NCI-H187 treated with DMSO at 0.1 percent for 48 hours (cell line): ENCODE measurements at places on chromosomes 5 and 9.

- no peak for DNase-seq
Observed at GRCh38 chr5:175466700-175467318, 11.6 kb upstream of the SFXN1 start.

GRCh38 chr5:26482076-26482809 lies 556.1 kb downstream of the CDH9 start:
- DNase-seq = no peak

GRCh38 chr9:95620314-95620713 lies 103.5 kb upstream of the PTCH1 start:
- DNase-seq = no peak

DNA sequence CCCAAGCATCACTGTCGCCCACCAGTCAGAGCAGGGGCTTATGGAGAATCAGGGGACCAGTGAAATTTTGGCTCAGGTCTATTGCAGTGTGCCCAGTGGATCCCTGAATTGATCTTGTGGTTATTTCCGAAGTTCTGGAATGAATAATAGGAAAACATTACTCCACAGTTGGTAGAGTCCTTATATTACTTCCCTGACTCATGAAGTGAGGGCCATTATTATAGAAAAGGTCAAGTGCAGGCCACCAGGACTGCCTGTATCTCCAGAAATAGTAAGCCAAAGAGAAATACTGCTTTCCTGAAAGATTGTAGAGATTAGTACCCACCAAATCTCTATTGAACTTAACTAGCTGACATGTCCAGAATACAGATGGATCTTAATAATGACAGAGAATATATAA lies 335.0 kb downstream of the NPR3 start:
- DNase-seq = no peak

DNA sequence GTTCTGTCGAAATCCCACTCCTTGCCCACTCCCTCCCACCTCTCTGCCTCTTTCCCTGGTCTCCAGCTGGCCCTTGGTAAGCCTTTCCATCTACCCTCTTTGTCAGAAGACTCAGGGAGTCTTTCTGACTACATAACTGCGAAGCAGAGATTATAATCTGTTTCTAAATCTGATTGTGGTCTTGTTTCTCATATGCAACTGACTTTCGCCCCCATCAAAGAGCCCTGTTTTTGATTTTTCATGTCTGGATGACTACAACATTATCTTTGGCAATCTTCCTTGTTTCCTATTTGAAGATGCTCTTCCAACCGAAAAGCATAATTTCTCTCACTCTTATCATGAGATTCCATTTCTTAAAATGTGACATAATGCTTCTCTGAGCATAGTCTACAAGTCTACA lies 218.2 kb upstream of the ADAMTSL1 start:
- no peak for DNase-seq

GRCh38 chr9:14909961-14910805 lies at the start of gene FREM1:
Gene FREM1, minus strand, starts transcription at chr9:14910428. Its CDS starts 41,451 bp downstream, at chr9:14868977.
- no peak for DNase-seq

GRCh38 chr5:54881286-54882005 lies 103.9 kb downstream of the ESM1 start:
- DNase-seq = no peak

- no peak for DNase-seq
Observed at GRCh38 chr9:112861155-112861554, 29.5 kb downstream of the SLC46A2 start.

DNA sequence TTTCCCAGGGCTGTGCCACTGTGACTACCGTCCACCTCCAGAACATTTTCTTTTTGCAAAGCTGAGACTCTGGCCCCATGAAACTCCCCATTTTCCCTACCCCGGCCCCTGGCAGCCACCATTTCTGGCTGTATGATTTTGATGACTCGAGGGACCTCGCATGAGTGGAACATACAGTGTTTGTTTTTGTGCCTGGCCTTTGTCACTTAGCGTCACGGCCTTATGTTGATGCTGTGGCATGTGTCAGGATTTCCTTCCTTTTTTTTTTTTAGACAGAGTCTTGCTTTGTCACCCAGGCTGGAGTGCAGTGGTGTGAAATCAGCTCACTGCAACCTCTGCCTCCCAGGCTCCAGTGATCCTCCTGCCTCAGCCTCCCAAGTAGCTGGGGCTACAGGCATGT lies 42.7 kb downstream of the ASS1 start:
- no peak for DNase-seq

GRCh38 chr5:153809166-153809565 lies 229.5 kb downstream of the FAM114A2 start:
- DNase-seq = no peak

DNA sequence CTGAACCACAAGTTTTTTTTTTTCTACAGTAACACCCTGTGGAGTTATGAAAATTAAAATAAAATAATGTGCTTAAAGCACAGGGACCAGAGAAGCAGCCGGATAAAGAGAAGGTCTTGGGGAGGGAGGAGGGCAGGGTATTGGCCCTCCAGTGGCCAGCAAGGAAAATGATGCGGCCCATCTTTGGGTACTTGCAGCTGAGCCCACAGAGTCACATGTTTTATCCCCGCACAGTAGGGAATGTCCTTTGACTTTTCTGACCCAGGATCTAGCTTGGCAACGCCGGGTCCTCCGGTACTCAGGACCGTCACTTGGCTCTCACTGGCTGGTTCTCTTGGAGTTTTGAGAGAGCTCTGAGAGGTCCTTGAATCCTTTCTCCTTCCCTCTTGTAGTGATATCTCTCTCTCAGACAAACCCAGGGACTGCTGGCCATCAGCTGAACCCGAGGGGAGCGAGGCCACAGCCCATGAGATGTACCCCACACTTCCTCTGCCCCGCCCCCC lies 35.3 kb upstream of the HSPA9 start:
- DNase-seq = no peak

DNA sequence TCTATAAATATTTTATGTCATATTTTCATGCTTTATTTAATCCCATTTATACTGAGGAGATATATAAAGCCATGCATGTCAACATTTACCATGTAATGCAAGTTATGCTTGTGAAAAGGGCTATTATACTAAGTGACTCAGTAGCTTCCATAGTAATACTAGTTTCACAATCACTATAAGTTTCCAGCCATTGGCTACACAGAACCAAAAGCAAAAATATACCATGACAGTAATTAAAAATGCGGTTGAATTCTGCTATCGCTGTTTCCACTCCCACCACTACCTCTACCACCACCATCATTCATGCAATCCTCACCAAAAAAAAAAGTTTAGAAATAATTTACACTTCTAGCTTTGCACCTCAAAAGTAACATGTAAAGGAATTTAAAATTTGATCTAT lies 60.2 kb downstream of the MLLT3 start:
- DNase-seq = no peak

GRCh38 chr9:37212435-37212834 lies 92.1 kb downstream of the ZCCHC7 start:
- DNase-seq = no peak

DNA sequence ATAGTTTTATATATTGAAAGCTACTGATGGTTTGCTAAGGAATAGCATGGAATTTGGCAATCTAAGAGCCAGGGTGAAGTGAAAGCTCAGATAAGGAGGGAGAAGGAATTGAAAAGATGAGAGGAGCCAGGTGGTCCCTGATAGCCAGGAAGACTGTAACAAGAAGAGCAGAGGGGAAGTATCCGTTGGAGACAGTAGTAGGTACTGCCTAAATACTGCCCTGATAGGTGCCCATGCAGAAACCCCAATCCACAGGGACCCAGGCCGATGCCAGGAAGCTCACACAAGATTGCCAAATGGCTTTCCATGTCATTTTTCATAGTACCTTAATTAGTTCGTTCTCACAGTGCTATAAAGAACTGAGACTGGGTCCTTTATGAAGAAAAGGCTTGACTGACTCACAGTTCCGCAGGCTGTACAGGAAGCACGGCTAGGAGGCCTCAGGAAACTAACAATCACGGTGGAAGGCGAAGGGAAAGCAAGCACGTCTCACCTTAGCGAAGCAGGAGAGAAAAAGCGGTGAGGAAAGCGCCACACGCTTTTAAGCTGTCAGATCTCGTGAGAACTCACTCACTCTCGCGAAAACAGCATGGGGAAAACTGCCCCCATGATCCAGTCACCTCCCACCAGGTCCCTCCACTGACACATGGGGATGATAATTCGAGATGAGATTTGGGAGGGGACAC lies 13.0 kb downstream of the ACTL7B start:
- DNase-seq = no peak

GRCh38 chr9:82271106-82271561 lies 282.6 kb downstream of the SPATA31D1 start:
- DNase-seq = no peak
